Activated T-helper 17 cell treated with anti-CD3 and anti-CD28 coated beads, Interleukin-2, amount 50 U/mL, for 72 hours (primary cell): ENCODE measurements at places on chromosomes 1 and 21.

DNA sequence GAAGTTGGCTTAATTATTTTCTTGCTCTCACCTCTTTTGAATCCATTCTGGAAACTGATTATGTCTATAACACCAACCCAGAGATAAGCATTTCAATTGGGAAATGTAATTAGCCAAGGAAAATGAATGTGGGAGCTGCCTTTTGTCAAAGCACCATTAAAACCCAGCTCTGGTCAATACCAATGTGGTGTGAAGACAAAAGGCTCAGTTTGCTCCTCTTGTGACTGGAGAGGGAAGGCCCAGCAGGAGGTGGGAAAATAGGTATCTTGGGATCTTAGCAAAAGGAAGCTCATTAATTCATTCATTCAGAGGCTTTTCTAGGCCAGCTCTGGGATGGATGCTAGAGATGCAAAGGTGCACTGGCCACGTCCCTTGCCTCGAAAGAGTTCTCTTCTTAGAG is 75.0 kb upstream of the SELENON start:
- ATAC-seq = no peak

- peak; percentile 96 for ATAC-seq
Observed at GRCh38 chr1:58546520-58547308, at the start of gene OMA1. OMA1 (minus strand) TSS chr1:58546726; CDS start chr1:58539294, 7,432 bp downstream.

GRCh38 chr1:30741239-30741894 is 16.2 kb downstream of the LAPTM5 start:
- ATAC-seq = no peak

DNA sequence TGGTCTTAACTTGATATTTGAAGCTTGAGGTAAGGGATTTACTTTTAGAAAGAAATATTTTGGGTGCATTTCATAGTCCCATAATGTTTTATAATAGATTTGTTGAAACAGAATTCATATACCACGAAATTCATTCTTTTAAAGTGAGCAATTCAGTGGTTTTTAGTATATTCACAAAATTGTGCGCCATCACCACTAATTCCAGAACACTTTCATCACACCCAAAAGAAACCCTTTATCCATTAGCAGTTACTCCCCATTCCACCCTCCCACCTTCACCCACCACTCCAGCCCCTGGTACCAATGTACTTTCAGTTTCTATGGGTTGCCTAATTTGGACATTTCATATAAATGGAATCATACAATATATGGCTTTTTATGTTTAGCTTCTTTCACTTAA is 38.9 kb upstream of the DMRTB1 start:
- ATAC-seq = no peak

GRCh38 chr1:172122381-172122780 is 281.1 kb downstream of the DNM3 start:
- ATAC-seq = no peak

- no peak for ATAC-seq
Observed at GRCh38 chr1:34165422-34165921, 442 bp upstream of the CSMD2 start.

- ATAC-seq = peak; percentile 25
Observed at GRCh38 chr1:20152599-20152930, 13.4 kb downstream of the PLA2G2F start.

GRCh38 chr1:54371942-54372275 is 34.3 kb downstream of the SSBP3 start:
- ATAC-seq = no peak

GRCh38 chr1:31725134-31725533 is 21.3 kb upstream of the COL16A1 start:
- no peak for ATAC-seq

GRCh38 chr1:219958875-219959417 is 30.6 kb upstream of the SLC30A10 start:
- ATAC-seq = peak; percentile 24

DNA sequence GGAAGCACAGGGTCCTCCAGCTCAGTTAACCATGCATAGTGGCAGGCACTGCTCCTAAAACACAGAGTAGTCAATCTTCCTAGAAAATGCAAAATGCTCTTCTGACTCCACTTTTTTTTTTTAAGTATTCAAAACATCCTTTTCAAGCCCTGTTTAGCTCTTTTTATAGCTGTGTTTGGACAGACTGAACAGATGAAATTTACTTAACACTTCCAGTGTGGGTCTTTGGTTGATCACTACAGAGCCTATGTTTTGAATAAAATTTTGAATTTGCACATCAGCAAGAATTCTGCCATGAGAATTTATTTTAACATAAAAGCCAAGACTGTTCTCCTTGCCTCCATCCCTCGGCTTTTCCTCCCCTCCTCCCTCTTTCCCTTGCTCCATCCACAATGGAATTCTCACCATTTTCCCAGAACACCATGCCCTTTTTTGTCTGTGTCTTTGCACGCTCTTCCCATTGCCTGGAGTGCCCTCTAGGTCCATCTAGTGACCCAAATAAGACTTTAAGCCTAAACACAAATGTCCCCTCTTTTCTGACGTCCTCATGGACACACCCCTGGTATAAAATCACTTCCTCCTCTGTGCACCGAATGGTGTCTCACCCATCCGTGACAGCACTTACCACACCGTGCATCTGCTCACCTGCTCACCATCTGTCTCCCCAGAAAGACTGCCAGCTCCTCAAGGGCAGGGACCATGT is 24.0 kb upstream of the CPT2 start:
- no peak for ATAC-seq

GRCh38 chr1:208445758-208446203 is 201.6 kb upstream of the PLXNA2 start:
- no peak for ATAC-seq

- no peak for ATAC-seq
Observed at GRCh38 chr21:26560612-26561011, 12.5 kb downstream of the CYYR1 start.

- no peak for ATAC-seq
Observed at GRCh38 chr1:8016210-8016894, 9.8 kb downstream of the ERRFI1 start.

- no peak for ATAC-seq
Observed at GRCh38 chr1:109864930-109865612, 45.6 kb upstream of the CSF1 start.

GRCh38 chr1:53550201-53550741 is 91.1 kb downstream of the DMRTB1 start:
- peak; percentile 22 for ATAC-seq

DNA sequence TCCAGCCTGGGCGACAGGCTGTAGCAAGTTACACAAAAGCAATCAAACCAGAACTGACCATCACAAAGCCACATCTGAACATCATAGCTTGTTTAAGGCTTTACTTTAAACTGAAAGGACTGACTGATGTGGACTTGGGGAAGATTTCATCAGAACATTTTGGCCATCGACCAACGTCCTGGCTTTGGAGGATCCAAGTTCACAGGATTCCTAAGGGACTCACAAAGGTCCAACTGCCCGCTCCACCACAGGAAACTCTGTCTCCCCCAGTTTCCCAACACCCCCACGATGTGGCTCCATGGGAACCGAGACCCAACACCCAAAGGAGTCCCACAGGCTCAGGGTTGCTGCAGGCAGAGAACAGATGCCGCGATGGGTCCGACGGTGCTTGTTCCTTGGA is 9.3 kb downstream of the SSU72 start:
- ATAC-seq = no peak

DNA sequence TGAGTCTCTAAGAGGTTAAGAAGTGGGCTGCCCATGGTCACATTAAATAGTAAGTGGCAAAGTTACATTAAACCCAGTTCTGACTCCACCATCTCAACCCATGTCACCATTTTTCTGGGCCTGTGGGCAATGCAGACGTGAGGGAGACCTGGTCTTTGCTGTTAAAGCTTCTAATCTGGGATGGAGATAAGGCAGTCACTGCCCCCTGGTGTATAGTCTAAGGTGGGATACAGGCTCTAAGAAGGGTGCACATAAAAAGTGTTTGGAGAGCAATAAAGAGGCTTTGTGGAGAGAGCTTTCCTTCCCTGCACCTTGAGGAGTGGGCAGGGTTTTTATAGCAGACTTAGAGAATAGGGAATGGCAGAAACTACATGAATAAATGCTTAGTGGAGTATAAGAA is 141.3 kb downstream of the ROR1 start:
- no peak for ATAC-seq

GRCh38 chr1:8026976-8027747 is 1.1 kb upstream of the ERRFI1 start:
- ATAC-seq = no peak

- no peak for ATAC-seq
Observed at GRCh38 chr1:66528580-66528979, 5.4 kb upstream of the SGIP1 start.

DNA sequence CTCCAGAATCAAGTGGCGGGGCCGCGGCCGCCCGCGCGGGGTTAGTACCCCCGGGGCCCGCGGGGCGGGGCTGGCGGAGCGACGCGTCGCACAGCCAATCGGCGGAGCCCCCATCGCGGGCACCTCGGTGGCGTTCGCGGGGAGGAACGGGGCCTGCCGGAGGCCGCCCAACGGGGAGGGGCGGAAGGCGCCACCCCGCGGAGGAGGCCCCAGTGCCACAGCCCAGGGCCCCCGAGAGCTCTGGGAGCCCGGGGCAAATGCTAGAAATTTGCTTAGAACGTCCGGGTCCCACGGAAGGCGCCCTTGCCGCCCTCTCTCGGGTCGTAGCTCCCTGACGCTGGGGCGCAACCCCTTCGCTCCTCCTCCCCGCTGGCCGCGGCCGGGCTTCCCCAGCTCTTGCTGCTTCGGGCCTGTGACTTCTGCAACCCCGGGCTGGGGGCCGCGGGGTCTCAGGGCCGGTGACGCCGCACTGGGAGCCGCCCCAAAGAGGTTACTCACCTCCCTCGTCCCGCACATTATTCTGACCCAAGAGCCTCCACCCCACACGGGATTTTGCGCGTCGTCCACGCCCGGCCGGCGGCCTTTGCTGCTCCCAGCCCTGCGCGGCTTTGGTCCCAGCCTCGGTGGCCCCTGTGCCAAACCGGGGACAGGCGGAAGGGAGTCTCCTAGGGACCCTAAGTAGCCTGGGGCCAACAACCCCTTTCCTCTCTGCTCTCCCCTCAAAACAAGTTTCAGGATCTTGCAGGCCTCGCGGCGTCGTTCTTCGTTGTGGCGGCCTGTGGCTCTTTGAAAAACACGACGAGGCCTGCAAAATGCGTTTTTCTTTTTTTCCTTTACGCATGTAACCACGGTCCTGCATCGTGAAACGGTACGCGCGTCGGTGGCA is at the start of gene RUNX3:
RUNX3 (minus strand) TSS at position 17 of the 886 bp plus-strand sequence. CDS start 408 bp downstream, outside the sequence.
- ATAC-seq = peak; percentile 78

- ATAC-seq = no peak
Observed at GRCh38 chr1:156009404-156009803, 11.3 kb downstream of the SSR2 start.

DNA sequence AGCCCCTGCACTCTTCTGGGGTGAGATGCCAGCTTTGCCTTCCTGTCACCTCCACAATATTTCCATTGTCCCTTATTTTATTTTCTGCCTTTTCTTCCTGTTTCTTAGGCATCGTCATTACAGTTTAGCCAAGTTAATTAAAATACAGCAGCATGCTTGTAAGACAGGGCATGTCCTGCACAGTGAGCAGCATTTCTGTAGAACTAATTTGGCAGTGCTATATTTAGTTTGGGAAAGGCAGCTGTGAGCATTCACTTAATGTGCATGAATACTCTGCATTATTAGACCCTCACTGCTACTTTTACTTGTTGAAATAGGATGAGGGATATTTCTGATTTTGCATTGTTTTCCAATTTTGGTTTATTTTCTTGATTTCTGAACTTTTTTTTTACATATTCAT is 133.3 kb downstream of the KCNK2 start:
- ATAC-seq = no peak

DNA sequence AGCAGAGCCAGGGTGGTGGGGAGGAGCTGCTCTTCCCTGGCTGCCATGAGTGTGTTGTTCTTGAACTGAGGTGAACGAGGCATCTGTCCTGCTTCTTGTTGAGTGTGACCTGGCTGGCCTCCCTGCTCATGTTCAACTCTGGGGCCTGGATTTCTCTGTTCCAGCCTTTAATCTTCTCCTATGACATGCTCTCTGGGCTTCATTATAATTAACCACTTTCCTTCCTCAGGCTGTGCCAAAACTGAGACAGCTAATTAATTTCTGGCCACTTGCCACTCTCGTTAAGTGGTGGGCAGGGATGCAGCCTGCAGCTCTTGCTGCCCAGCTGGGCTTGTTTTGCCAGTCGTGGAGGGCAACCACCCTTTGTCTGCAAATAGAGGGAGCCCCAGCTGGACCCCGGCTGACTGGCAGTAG is 23.3 kb downstream of the OPRD1 start:
- no peak for ATAC-seq

GRCh38 chr21:32371913-32372314 is 20.9 kb downstream of the URB1 start:
- peak; percentile 61 for ATAC-seq

DNA sequence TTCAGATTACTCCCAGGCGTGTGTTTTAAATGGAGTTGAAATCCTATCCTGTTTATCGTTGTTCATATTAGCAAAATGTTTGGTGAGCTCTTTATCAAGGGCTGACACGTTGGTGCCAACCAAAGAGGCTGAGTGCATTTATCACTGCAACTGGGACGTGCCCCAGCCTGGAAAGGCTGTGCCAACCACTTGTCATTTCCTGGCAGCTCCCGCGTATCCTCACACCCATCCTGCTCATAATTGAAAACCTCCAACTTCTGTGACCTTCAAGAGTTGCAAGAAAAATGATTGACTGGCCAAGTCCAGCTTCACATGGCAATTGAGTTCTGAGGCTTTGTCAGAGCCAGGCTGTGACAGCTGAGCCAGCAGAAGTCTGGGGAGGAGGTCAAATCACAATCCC is 43.7 kb upstream of the KCNA3 start:
- ATAC-seq = no peak

GRCh38 chr1:99784143-99784542 is 17.7 kb upstream of the FRRS1 start:
- no peak for ATAC-seq

- ATAC-seq = no peak
Observed at GRCh38 chr1:78168306-78168705, 122.5 kb downstream of the GIPC2 start.
